RPMI7951 (cell line): ENCODE measurements at places on chromosomes 2 and 18. TPM values are rescaled to one million over a fixed set of nuclear protein-coding genes. Genes with fewer than 3 reads are reported as not detected.

DNA sequence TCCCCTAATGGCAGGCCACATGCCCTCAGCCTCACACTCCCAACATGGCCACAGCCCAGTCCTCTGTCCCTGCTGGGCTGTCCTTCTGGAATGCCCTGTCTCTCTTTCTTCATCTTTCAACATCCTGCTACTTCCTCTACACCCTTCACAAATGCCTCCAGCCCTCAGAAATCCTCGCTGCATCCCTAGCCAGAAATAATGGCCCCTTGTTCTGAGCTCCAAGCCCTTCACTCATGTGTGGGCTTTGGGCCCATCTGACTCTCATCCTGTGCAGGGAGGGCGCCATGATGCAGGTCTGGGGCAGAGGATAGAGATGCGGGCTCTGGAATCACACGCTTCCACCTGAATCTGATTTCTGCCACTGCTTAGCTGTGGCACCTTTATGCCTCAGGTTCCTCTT, 181.9 kb downstream of the TNS1 start:
- no peak for DNase-seq

Gene AGXT
- total RNA-seq, result 0.10 and 0.24 TPM in 2 replicates

- no peak for DNase-seq
Measured at GRCh38 chr2:58195662-58196061, 45.5 kb downstream of the FANCL start.

Gene RGPD4
- not detected in 2 replicates for total RNA-seq

Gene KANSL3
- 21.1 and 25.4 TPM in 2 replicates for total RNA-seq
